CD8-positive, alpha-beta T cell (primary cell): ENCODE measurements at places on chromosomes 12 and 14.

GRCh38 chr14:87975636-87976035, 17.3 kb downstream of the GALC start:
- DNase-seq: no peak

DNA sequence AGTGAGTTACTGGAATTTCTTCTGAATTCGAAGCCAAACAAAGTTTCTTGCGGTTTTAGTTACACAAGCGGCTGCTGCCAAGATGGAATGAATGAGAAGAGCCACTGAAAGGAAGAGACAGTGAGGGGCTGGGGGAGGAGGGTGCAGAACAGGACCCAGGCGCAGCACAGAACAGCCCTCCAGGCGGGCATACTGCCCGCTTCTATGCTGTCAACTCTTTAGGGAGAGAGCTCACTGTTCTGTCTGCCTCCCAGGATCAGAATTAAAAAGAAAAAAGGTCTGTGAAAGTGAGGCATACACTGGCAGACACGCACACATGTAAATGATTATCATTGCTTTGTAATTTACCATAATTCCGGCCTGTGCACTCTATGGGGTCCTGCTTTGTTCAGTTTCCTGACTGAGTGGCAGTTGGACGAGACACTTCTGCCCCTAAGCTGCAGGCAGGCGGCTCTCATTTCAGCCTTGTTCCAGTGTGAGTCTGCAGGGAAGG, 231.6 kb downstream of the CACNA1C start:
- no peak for DNase-seq

DNA sequence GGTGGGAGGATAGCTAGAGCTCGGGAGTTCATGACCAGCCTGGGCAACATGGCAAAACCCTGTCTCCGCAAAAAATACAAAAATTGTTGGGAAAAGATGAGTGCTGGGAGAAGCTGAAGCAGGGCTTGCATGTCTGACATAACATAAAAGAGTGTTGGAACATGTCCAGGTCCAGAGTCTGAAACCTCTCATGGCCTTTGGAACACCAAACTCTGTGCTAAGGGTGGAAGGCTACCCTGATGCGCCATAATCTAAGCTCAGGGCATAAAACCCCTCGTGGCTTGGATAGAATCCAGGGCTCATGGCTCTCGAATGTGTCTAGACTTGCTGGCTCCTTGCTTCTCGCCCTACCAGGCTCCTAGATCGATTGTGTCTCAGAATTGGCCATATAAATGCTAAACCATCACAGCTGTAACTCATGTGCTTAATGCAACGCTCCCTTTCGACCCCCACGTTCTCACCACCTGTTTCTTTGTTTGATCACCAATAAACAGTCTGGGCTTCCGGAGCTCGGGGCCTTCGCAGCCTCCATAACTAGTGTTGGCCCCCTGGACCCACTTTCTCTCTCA, 6.7 kb upstream of the CLEC7A start:
- DNase-seq: no peak

- DNase-seq: no peak
Measured at GRCh38 chr12:72338437-72338836, 66.3 kb downstream of the TRHDE start.

DNA sequence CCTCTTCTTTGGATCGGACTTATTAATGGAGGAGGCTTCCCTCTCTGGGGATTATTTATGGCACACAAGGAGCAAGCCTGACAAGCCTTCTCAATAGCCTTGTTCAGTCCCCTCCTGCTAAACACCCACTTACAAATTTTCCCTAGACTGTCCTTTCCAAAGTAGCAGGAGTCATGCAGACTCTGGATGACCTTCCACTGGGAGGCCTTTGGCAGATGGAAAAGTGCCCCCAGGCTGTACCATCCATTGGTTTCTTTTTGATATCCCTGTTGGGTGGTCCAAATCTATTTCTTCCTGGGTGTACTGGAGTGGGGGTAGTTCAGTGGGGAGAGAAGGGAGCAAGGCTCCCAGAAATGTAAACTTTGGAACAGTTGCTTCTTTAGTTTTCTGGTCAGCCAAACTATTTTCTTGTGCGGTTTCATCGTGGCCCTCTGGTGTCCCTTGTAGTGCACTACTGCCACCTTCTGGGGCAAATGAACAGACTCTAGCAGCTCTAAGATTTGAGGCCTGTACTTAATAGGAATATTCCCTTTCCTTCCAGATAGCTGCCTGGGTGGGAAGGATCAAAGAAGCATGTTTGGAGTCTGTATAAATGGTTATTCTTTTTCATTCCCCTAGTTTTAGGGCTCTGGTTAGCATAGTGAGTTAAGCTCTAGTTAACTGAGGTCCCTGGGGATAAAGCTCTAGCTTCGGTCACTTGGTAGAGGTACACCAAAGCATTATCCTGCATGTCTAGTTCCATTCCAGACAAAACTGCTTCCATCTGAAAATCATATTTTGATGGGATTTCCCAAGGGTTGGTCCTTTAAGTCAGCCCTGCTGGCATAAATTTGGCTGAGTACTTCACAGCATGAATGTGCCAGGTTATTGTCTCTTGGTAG, 409.5 kb downstream of the SLC6A15 start:
- DNase-seq: no peak

- no peak for DNase-seq
Measured at GRCh38 chr12:80504389-80505163, 60.5 kb downstream of the PTPRQ start.

- no peak for DNase-seq
Measured at GRCh38 chr14:104512061-104512460, 67.5 kb upstream of the C14orf180 start.

GRCh38 chr12:125169870-125170269, 104.6 kb downstream of the AACS start:
- DNase-seq: no peak

DNA sequence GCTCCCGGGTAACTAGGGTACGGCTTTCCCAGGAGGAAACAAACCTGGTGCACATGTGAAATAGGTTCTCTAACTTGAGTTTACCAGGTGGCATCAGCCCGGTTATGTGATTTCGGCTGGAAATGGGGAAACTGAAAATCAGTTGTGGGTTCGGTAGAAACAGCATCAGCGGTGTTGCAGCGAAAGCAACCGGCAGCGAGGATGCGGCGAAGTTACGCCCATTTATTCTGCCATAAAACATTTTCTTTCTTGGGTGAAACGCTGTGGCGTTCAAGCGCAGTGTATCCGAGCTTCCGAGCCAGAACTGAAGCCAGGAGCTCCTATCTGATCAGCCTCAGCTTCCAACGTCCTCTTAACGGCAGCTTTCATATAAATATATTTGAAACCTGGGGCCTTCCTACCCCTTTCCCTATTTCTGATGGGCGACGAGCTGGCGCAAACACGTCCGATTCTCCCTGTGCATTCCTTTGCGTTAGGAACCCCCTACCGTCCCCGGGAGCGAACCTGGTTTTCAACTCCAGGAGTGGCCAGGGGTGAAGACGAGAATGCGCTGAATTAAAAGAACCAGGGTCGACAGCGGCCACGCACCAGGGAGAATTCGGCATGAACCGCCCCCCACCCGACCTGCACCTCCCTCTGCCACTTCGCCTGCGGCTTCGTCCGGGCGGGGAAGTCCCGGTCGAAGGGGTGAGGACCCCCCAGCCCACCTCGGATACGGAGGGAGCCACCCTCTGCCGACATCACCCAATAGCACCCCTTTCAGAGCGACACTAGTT, 1.6 kb downstream of the DPF3 start:
- DNase-seq: peak; percentile 25

- DNase-seq: no peak
Measured at GRCh38 chr12:44507461-44507860, 368.7 kb downstream of the NELL2 start.

DNA sequence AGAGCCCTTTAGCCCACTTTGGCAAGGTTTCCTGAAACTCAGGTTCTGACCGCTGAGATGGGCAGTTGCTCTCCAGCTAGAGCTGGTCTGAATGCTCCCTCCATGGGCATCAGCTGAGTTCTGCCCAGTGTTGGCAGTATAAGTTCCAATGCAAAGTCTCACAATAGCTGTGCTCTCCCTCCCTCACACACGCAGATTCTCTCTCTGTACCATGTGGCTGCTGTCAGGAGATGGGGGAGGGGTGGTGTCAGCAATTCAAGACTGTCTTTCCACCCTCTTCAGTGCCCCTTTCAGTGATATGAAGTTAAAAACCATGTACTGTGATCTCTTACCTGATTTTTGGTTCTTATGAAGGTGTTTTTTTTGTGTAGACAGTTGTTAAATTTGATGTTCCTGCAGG, 164.3 kb upstream of the PLEKHA5 start:
- no peak for DNase-seq

DNA sequence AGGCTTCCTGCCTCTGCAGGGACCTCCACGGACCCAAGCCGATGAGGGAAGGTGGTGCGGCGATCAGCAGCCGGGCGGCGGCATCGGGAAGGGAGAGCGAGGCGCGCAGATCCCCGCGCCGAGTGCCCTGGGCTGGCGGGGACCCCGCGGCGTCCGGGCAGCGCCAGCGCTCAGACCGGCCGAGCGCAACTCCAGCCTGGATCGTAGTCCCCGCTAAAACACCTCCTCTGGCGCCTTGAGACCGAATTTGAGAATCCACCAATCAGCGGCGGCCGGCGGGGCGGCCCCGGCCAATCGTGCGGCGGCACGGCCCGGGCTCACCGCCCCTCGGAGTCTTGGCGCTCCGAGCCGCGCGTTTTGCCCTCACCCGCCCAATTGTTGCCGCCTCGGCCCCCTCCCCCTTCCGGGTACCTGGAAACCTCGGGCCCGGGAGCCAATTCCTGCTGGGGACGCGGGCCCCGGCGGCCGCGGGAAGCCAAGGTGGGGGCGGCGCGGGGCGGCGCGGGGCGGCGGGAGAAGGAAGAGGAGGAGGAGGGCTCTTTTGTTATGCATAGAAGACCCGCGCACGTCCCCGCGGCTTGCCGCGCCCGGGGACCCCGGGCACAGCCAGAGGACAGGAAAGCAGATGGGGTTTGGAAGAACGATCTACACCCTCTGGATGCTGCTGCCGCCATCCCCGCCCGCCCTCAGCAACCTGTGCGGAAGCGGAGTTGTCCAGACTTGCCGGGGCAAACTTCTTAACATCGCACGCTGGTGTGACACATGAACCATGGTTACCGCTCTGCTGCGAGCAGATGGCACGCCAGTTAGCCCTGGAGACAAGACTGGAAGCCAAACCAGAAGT, at the start of gene E2F7:
Gene E2F7 (minus strand): TSS at position 209 of the 844 bp plus-strand sequence. CDS start 934 bp downstream, outside the sequence.
- peak; percentile 76 for DNase-seq

GRCh38 chr12:130792821-130793553, 46.1 kb downstream of the STX2 start:
- no peak for DNase-seq

DNA sequence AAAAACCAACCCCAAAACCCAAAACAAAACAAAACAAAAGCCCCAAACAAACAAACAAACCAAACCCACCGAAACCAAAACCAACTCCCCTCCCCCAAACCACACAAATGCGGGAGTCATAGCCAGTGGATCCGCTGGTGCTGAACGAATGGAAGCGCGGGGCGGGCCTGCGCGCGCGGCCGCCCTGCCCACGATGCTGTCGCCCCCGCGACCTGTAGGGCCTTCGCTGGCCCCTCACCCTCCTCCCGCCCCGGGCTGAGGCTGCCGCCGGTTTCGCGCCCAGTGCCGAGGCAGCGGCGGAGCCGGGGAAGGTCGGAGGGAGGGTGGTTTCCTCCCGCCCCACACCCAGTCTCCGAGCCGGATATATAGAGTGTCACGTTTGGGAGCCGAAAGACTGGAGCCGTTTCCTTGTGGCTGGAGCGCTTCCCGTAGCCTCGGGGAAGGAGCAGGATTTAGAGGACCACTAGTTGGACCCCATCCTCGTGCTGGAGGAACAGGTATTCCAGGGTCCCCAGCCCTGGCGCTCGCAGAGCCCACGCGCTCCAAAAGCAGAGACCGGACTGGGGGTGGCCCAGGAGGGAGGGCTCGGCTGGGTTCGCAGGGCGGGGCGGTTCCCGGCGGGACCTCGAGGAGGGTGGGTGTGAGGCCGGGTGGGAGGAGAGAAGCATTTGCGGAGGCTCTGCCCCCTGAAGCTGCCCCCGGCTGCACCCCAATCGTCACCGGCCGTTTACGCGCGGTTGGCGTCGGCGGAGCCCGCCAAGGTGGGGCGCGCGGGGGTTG, at the start of gene FAR2:
Gene FAR2 (plus strand): TSS at position 368 of the 780 bp plus-strand sequence. CDS start 121,172 bp downstream, outside the sequence.
- DNase-seq: peak; percentile 58

- DNase-seq: no peak
Measured at GRCh38 chr12:81416571-81416970, 338.7 kb downstream of the ACSS3 start.

- no peak for DNase-seq
Measured at GRCh38 chr12:92076101-92076500, 69.5 kb downstream of the BTG1 start.

DNA sequence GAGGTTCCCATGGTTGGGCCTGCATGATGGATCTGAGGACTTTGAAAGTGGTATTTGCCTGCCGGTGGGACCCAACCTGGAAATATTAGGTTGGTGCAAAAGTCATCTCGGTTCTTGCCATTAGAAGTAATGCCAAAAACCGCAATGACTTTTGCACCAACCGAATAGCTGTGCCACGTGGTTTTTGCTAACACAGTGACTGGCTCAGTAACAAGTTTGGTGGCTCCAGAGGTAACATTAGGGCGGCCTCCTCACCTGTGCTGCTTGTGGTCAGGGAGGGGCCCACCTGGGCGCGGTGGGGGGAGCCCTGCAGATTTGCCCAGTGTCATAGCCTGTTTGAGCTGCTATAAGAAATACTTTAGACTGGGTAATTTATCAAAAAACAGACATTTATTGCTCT, 1.8 kb downstream of the BDKRB2 start:
- no peak for DNase-seq

GRCh38 chr14:104925855-104926609, 1.4 kb downstream of the PLD4 start:
- no peak for DNase-seq

DNA sequence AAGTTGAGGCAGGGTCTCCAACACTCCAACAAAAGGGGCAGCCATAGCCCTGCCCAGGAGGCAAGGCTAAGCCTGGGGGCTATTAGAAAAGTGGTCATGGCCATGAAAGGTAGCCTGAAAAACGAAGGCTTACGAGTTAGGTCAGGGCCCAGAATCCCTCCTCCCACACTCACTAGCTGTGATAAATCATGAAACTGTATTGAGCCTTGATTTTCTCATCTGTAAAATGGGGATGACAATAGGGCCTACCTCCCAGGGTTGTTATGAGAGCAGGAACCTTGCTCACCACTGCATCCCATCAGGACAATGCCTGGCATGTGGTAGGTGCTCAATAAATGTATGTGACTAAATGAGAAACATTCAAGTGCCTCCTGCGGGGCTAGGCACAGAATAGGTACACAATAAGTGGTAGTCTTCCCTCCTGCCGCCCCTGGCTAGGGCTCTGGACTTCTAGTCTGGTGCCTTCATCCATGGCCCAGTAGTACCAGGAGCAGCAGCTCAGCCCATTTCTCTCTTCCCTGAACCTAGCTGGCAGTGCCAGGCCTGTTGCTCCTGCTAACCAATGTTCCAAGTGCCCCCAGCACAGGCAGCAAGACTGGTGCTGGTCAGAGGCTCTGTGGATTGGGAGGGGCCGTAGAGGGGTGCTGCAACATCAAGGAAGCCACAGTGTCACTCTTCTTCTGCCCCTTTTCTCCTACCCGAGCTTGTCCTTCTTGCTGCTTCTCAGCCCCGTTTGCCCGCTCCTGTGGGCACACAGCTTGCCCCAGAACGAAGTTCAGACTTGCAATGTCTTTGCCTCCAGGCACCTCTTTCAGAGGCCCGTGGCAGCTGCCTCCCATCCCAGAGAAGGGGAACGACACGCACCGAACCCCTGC, 7.8 kb downstream of the PGF start:
- no peak for DNase-seq

GRCh38 chr12:131836193-131836592, 8.0 kb downstream of the MMP17 start:
- DNase-seq: no peak

- no peak for DNase-seq
Measured at GRCh38 chr14:29926701-29927375, 809 bp downstream of the PRKD1 start.

- no peak for DNase-seq
Measured at GRCh38 chr14:73368616-73369015, 89.7 kb downstream of the NUMB start.

GRCh38 chr14:31057701-31058364, 31.7 kb upstream of the STRN3 start:
- no peak for DNase-seq
